ENCODE measurements at places on chromosomes 13 and 19. TPM values are rescaled to one million over a fixed set of nuclear protein-coding genes. Genes with fewer than 3 reads are reported as not detected.

The ELAVL3 gene
- total RNA-seq = not detected

The HSPB6 gene
- 0.10 TPM for total RNA-seq

The TRAPPC5 gene
- total RNA-seq = 102 TPM

The UGGT2 gene
- 5.0 TPM for total RNA-seq

The GRIN3B gene
- 1.5 TPM for total RNA-seq

The FPR3 gene
- total RNA-seq = not detected

The SLITRK6 gene
- total RNA-seq = 0.21 TPM

The PLVAP gene
- not detected for total RNA-seq

The PLK5 gene
- total RNA-seq = not detected

The ZIC5 gene
- total RNA-seq = 3.5 TPM

The RPS16 gene
- total RNA-seq = 7,159 TPM

The FGF22 gene
- 0.95 TPM for total RNA-seq

The OSCAR gene
- 0.59 TPM for total RNA-seq

The KLK15 gene
- not detected for total RNA-seq

The MAB21L1 gene
- total RNA-seq = not detected

The ZNF837 gene
- 1.7 TPM for total RNA-seq

The MIA gene
- total RNA-seq = not detected

The TLE2 gene
- 3.0 TPM for total RNA-seq

The SHISA7 gene
- 0.02 TPM for total RNA-seq

The ZNF726 gene
- 0.98 TPM for total RNA-seq

The FIZ1 gene
- total RNA-seq = 26.0 TPM

The TMEM161A gene
- total RNA-seq = 26.4 TPM

The MBD3L2 gene
- not detected for total RNA-seq

The SHANK1 gene
- 0.16 TPM for total RNA-seq

The PEG3 gene
- total RNA-seq = not detected

The PRRG2 gene
- total RNA-seq = 1.0 TPM

The FAM174C gene
- 87.7 TPM for total RNA-seq

The FFAR3 gene
- not detected for total RNA-seq

The ZNF208 gene
- not detected for total RNA-seq

The SPATA13 gene
- total RNA-seq = 7.5 TPM

The CBARP gene
- 4.8 TPM for total RNA-seq

The GPR183 gene
- not detected for total RNA-seq

The CRLF1 gene
- 4.1 TPM for total RNA-seq

The ZNF575 gene
- 1.9 TPM for total RNA-seq

The IFNL1 gene
- total RNA-seq = not detected

The TYK2 gene
- total RNA-seq = 42.4 TPM

The GRIN2D gene
- total RNA-seq = 11.8 TPM

The ZNF225 gene
- 2.8 TPM for total RNA-seq

The CEACAM20 gene
- total RNA-seq = not detected

The EXOC3L2 gene
- 0.88 TPM for total RNA-seq

The ZNF415 gene
- total RNA-seq = not detected

The CD33 gene
- 0.14 TPM for total RNA-seq

The S1PR4 gene
- total RNA-seq = not detected

The PINLYP gene
- total RNA-seq = 0.74 TPM

The N4BP2L1 gene
- total RNA-seq = 0.57 TPM

The GPR42 gene
- total RNA-seq = not detected

The RAB20 gene
- total RNA-seq = 1.1 TPM

The IZUMO2 gene
- not detected for total RNA-seq

The FLT3 gene
- total RNA-seq = not detected

The SOX1 gene
- not detected for total RNA-seq

The HMG20B gene
- total RNA-seq = 70.5 TPM

The ZNF665 gene
- not detected for total RNA-seq

The ARL11 gene
- not detected for total RNA-seq

The PSG2 gene
- not detected for total RNA-seq

The SERTM1 gene
- total RNA-seq = not detected

The LSR gene
- 10.4 TPM for total RNA-seq

The SELENOV gene
- total RNA-seq = not detected

Data from A549 treated with RU486 at 1 μM for 4 hours (cell line).